ENCODE measurements at places on chromosomes 3 and 15.
A peak's percentile ranks its signal among the peaks of the same experiment; 100 is the strongest.

GRCh38 chr3:109702252-109702651 lies 364.9 kb upstream of the DPPA4 start:
- DNase-seq, result no peak

- no peak for DNase-seq
Measured at GRCh38 chr3:179038216-179038898, 33.3 kb downstream of the ZMAT3 start.

DNA sequence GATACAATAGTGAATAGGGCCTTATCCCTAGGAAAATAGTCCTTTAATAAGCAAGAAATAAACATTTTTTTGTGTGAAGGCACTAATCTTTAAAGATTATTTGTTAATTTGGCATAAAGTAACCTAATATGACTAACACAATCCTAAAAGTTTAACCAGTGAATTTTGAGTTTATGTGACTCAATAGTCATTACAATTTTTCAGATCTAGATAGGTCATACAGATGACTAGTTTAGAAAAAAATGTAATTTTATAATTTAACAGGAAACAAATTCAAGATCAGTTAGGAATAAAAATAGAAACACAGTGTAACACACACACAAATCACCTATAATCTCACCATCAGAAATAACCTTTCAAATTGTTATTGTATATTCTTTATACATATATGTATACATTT lies 620.7 kb upstream of the ALCAM start:
- no peak for DNase-seq

- DNase-seq, result no peak
Measured at GRCh38 chr3:130658678-130659077, 88.0 kb downstream of the PIK3R4 start.

DNA sequence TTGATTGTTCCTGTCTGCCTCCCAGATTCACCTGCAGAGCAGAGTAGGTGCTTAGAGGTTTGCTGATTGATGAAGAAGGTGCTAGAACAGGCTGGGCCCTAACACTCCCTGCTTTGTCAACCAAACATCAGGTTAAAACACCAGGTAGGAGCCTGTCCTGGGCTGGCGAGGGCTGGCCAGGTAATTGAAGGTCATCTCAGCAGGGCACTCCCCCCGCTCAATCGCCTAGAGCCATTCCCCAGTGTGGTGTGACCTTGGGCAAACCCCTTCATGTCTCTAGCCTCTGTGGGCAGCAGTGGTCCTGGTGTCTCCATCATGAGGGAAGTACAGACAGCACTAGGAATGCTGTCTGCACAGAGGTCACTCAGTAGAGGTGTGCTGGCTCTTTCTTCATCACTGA lies 88.3 kb downstream of the KLF15 start:
- no peak for DNase-seq

- no peak for DNase-seq
Measured at GRCh38 chr3:149547413-149547812, 72.9 kb downstream of the TM4SF4 start.

DNA sequence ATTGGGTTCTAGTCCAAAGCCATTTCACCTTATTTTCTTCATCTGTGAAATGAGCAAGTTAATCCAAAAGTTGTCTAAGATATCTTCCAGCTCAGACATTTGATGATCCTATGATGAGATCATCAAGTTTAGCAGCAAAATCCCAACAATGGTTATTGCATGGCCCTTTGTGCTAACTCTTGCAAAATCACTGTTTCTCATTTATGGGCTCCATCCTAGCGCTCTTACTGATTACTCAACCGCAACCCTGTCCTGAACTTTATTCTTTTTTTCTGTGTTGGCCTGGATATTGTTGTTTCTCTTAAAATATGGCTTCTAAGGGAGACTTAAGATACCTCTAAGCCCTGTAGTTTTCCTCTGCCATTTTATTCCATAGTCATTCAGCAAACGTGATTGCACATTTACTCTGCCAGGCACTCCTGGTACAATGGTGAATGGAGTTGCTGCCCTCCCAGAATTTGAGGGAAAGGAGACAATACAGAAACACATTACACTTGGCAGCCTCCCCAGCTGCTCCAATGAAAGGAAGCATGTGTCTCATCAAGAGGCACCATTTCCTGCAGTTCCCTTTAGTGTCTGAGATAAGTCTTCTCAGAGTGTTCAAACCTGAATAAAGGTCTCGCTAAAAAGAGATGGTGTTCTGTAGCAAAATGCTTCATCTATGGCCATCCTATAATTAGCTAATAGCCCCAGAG lies 4.4 kb downstream of the GXYLT2 start:
- no peak for DNase-seq

GRCh38 chr3:172107403-172107802 lies 68.0 kb downstream of the FNDC3B start:
- peak; percentile 28 for DNase-seq

DNA sequence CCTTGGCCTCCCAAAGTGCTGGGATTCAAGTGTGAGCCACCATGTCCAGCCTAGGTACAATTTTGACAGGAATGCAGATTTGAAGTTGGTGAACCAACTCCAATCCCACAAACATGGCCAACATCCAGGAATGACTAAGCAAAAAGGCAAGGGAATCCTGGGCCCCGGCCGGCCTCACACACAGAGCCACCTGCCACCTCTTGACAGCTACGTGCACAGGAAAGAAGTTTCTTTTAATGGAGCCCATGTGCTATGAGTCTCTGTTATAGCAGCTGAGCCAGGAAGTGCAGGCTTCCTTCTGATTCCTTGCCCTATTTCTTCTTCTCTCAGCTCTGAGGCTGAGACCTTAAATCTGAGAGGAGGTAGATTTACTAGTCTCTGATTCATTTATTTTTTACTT lies 8.8 kb downstream of the TMEM40 start:
- no peak for DNase-seq

DNA sequence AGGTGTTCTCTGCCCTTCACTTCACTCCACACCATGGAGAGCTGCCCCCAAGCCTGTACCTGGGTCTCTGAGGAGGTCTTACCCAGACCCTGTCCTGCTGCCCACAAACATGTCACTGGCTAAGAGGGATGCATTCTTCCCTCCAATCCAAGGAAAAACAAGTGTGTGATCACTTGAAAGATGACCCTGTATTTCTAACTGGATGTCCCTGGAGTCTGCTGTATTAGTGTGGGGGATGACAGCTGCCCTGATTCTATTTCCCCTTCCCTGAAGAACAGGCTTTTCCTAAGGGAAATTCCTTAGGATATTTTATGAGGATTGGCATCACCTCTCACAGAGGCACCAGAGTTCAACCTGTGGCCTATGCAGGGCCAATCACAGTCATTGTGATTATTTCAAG lies 55.0 kb upstream of the GATA2 start:
- DNase-seq, result no peak

DNA sequence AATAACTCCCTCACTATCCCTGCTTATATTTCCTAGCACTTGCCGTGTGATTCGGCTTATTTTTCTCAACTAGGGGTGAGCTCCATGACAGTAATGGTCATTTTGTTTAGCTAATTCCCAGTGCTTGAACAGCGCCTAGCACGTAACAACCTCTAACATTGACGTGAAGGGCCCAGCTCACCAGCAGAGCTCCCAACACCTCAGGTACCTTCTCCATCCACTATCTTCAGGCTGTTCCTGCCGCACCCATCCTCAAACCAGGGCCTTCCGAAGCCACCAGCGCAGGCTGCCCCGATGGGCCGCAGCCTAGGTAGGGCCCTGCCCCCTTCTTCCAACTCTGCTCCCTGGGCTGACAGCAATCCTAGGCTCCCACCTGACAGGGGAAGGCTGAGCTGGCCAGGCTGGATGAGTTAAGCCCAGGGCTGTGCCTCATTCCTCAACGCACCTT lies 751 bp upstream of the RPS17 start:
- DNase-seq, result no peak

GRCh38 chr3:49465270-49466034 lies 4.6 kb upstream of the DAG1 start:
- no peak for DNase-seq

DNA sequence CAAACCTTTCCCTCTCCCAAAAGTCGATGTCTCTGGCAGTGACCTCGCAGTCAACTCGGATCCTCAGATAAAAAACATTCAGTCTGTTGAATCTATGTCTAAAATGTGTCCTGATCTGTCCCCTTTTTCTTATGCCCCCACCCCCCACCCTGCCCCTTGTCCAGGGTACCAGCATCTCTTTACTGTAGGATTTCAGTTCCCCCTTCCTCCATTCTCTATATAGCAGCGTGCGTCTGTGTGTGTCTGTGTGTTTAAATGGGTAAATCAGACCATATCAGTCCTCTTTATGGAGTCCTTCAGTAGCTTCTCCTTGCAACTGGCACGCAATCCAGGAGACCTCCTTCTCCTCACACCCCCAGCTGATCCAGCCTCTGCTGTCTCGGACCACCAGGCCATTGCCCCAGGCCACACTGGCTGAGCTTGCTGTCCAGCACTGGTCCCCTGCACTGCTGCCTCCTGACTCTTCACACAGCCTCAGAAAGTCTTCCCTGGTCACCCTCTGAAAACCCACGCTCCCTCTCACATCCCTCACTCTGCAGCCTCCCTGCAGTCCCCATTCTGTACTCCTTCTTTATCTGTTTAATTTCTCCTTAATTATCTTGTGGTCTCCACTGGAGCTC lies 1.5 kb downstream of the LRRK1 start:
- DNase-seq, result no peak

DNA sequence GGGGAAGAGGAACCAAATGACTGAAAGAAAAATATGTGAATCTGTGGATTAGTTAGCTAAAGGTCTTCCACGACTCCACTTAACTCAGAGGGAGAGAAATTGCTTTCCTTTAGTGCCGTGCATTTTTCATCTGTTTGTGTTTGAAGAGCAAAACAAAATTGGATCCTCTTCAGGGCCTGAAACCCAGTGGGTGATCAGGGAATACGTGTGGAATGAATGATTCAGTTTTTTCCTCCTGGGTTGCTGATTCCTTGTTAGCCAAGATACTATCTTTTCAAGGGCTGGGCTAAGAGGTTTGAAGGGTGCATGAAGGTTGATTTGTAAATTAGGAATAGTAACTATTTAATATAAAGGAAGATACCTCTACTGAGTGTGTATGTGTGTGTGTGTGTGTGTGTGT lies 61.0 kb downstream of the TPRG1 start:
- DNase-seq, result no peak

- no peak for DNase-seq
Measured at GRCh38 chr15:55283379-55284147, 6.0 kb downstream of the RAB27A start.

- no peak for DNase-seq
Measured at GRCh38 chr3:59970796-59971195, 921.0 kb upstream of the CFAP20DC start.

DNA sequence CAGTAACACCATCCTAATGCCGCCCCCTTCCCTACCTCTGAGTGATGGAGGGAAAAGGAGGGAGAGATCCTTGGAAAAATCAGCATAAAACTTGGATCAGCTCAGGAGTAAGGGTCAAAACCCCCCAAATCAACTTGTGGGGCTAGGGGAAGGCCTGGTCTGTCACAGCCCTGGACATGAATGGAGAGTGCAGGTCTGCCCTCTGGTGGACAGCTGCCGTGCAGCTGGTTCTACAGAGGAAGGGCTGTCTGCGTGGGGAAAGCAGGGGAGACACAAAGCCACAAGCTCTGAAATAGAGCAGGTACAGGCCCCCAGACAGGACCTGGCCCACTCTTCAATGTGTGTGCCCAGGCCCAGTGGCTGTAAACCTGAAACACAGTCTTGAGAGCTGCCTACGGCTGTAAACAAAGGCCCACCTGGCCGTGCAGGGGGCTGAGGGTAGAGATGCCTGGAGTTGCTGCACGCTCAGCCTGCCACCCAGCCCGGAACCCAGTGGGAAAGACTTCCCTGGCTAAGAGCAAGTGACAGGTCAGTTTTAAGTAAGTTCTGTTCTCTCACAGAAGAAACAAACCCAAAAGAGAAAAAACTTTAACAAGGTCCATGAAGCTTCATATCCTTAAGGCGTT lies 16.4 kb downstream of the CLK3 start:
- DNase-seq, result peak; percentile 29

DNA sequence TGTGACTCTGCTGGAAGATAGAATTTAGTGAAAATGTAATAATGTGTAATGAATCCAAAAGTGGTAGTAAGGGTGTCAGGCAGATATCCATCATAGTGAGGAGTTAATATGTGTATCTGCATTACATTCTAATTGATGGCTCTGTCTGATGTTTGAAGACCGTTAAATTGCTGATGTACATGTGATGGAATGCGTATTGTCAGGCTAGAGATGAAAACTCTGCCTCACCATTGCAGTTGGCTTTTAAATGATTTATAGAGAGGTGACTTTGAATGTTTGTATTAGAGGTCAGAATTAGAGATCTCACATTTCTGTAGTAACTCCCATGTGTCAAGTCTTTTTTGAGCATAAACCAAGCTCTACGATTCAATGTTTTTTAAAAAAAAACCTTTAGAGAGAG lies 234.6 kb downstream of the NAALADL2 start:
- DNase-seq, result no peak

- DNase-seq, result no peak
Measured at GRCh38 chr15:78368651-78369050, 28.5 kb downstream of the CRABP1 start.

DNA sequence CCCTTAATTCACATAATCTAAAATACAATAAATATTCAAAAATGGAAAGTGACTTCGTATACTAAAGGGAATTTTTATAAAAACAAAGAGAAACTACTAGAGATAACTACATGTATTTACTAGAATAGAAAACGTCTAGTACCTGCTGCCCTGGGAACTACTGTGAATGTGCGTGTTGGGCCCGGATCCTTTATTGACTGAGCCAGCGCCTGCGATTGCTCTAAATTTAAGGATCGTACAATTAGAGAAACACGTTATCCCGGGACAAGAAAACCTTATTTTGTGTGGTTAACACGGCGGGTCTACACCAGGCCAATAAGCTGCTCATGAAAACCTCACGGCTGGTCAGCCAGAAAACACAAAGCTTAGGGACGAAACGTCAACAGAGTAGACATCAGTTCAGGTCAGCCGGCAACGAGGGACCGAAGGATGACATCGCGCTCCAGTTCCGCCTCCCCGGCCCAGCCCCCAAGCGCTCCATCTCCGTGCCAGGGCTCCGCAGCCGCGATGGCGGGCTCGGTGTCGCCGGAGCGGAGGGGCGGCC lies 555 bp downstream of the TM2D3 start:
- DNase-seq, result no peak

- no peak for DNase-seq
Measured at GRCh38 chr3:72661115-72661457, 187.2 kb downstream of the SHQ1 start.

- no peak for DNase-seq
Measured at GRCh38 chr3:32442766-32443165, 51.1 kb downstream of the CMTM7 start.

DNA sequence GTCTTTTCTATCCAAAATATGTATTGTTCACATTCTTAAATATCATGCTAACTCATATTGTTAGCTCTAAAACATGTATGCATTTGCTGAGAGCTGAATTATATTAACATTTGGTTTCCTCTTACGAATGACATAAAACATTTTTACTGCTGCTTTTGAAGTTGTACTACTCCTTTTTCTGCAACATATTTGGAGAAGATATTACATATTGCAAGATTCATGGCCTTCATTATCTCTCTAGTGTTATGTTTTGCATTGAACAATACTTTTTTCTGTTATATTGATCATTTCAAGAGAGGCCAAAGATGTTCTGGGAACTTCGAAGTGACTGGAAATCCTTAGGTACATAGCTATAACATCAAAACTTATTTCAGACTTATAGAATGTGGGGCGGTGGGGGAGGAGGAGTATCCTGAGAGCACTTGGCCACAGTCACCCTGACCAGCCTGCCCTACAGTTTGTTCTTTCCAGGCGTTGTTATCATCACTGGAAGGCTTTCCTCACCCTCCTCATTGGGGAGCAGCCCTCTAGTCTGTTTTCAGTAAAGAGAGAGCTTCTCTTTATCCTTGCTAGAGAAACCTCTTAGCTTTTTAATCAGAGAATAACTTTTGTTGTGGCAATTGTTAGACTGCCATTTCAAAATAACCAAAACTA lies 868.6 kb downstream of the OTOL1 start:
- DNase-seq, result no peak
